Esophagus squamous epithelium (tissue), 5 donors: ENCODE measurements at places on chromosomes 11 and 22. TPM values are rescaled to one million over a fixed set of nuclear protein-coding genes. Genes with fewer than 3 reads are reported as not detected.

- no peak for DNase-seq
These were observed 9.3 kb downstream of the CD82 start for GRCh38 chr11:44574610-44575287.

DNA sequence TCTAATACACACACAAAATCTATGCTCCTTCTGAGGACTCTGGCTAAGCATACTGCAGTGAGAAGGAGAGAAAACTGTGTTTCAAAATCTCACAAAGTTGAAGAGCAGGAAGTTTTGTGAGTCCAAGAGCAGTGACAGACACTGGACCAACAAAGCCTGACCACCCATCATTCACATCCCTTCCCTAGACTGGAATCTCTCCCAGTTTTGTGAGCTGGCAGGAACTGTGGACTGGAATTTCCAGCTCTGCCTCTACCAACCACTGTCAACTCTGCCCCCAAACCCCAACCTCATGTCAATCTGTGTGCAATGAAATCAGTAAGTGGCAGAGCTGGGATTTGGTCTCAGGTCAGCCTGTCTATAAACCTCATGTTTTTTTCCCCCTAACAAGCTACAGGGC is 112.6 kb downstream of the ARL14EP start:
- DNase-seq, result no peak

- no peak for DNase-seq
These were observed 644 bp downstream of the YPEL4 start for GRCh38 chr11:57648801-57649735.

The CSTF3 gene
- 11.2 TPM for total RNA-seq

The GPHA2 gene
- total RNA-seq, result not detected

DNA sequence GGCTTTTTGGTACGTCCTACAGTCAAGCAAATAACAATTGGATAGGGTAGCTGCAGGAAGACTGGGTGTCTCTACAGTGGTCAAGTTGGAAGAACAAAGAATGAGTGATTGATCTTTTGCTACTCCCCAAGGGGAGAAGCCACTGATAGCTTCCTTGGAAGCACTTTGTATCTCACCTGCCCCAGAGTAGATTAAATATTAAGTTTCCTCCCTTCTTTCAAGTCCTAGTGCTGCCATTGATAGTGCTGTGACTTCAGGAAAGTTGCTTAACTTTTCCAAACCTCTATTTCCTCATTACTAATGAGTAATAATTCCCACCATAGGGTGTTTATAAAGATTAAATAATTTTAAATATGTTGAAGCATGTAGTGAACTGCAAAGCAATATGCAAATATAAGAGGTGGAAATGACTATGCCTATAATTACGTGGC is 35.6 kb upstream of the EHF start:
- no peak for DNase-seq
